ENCODE measurements at places on chromosomes 16 and 17. TPM values are rescaled to one million over a fixed set of nuclear protein-coding genes. Genes with fewer than 3 reads are reported as not detected.

Gene IKZF3
- total RNA-seq: not detected

Gene NECAB2
- 0.81 TPM for total RNA-seq

Gene RNF157
- total RNA-seq: 18.2 TPM

Gene KIF18B
- total RNA-seq: 21.7 TPM

Gene NLRC3
- not detected for total RNA-seq

Gene ZNF205
- total RNA-seq: 28.4 TPM

Gene BEAN1
- 3.8 TPM for total RNA-seq

Gene SKA2
- 63.0 TPM for total RNA-seq

Gene LPO
- not detected for total RNA-seq

Gene TPPP3
- 22.3 TPM for total RNA-seq

Gene CCL23
- total RNA-seq: not detected

Gene KRT20
- total RNA-seq: 46.7 TPM

Gene LPCAT2
- 0.84 TPM for total RNA-seq

Gene MT1G
- total RNA-seq: not detected

Gene TNFRSF13B
- not detected for total RNA-seq

Gene TMEM208
- 75.8 TPM for total RNA-seq

Gene PARD6A
- 5.3 TPM for total RNA-seq

Gene TANGO6
- 12.3 TPM for total RNA-seq

Gene KRTAP2-3
- not detected for total RNA-seq

Gene KCNJ2
- total RNA-seq: 3.6 TPM

Gene ANKRD40CL
- not detected for total RNA-seq

Gene PRSS36
- 10.6 TPM for total RNA-seq

Gene NACA2
- not detected for total RNA-seq

Gene SGCA
- not detected for total RNA-seq

Gene DNAJC7
- total RNA-seq: 72.9 TPM

Gene CMTM4
- total RNA-seq: 14.3 TPM

Gene TEKT1
- not detected for total RNA-seq

Gene ELP5
- 25.5 TPM for total RNA-seq

Gene ACE
- total RNA-seq: not detected

Gene VPS9D1
- total RNA-seq: 13.5 TPM

Gene HSBP1
- 222 TPM for total RNA-seq

Gene WFDC1
- total RNA-seq: not detected

All from Caki2 (cell line).